ENCODE measurements at places on chromosomes 6 and 20.

GRCh38 chr6:132520953-132521352 lies 8.0 kb upstream of the STX7 start:
- no peak for DNase-seq

DNA sequence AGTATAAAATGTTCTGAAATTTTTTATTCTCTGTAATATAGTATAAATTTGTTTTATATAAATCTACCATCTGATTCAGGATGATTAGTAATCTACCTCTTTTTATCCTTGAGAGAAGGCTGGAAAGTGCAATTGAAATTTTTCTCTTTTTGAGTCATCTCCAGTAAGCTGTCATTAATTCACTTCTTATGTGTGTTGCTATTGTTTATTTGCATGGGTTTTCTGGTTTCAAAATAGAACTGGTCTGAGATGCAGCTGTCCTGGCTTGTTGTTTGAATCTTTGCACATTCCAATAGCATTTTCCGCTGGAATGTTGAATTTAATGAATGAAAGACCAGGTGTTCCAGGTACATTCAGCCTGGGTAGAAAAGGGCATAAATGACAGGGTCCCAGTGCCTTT lies 24.3 kb upstream of the TAB2 start:
- no peak for DNase-seq

GRCh38 chr6:160667639-160668481 lies 3.8 kb upstream of the LPA start:
- no peak for DNase-seq

GRCh38 chr20:8633366-8633765 lies 435.5 kb upstream of the PLCB4 start:
- no peak for DNase-seq

GRCh38 chr20:23314699-23315098 lies 35.9 kb upstream of the NXT1 start:
- no peak for DNase-seq

- DNase-seq, result no peak
Observed at GRCh38 chr6:28724395-28724794, 198.7 kb downstream of the GPX5 start.

GRCh38 chr20:16390991-16391390 lies 182.3 kb downstream of the KIF16B start:
- DNase-seq, result no peak

DNA sequence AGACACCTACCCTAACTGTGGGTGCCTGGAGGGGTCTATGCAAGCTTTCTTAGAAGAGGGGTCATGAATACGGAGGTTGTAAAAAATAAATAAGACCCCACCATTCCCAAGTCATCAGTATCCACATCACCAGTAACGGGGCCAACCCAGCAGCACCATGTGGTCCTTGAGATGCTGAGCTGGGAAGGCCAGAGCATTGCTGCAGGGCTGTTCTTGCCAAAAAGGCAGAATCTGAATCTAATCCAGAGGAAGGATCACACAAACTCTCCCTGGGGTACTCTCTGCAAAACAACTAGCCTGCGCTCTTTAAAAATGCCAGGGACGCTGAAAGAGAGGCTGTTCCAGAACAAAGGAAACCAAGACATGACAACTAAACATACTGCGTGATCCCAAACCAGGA lies 43.2 kb downstream of the SSR1 start:
- no peak for DNase-seq

- no peak for DNase-seq
Observed at GRCh38 chr6:164087211-164087610, 672.7 kb downstream of the QKI start.

DNA sequence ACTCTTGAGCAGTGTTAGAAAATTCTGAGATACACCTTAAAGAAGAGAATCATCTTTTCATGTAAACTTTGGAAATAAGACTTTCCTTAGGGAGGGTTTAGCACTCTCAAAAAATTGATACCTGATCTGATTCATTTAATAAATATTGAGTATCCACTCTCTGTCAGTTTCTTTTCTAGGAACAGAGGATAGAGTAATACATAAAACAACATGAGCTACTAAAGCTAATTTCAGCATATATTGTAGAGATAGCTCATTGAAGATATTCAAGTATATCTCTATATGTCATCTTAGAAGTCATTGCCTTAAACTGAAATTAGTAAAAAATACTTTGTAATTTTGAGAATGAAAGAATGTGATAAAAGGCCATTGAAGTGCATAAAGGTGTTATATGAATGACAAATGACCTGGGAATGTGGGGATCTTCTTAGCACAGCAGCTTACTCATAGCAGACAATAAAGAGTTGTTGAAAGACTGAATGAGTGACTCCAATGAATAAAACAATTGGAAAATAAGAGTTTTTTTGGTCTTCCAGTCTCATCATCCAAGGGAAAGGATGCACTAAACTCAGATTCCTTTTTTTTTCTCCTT lies 29.2 kb downstream of the RHAG start:
- no peak for DNase-seq

DNA sequence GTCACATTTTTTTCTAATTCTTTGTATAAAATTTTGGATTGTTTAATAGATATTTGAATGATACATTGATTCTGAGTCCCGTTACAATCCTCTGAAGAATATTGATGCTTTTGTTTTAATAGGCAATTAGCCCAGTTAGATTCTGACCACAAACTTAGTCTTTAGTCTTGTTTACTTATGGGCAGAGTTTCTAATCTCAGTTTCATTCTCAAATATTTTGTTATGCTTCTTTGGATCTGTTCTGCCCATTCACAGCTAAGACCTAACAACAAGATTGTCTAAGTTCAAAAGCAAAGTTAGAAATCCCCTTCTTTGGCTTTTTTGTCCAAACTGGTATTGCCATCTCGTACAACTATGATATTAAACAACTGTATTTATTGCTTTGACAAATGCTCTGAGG lies 58.0 kb downstream of the TBXT start:
- no peak for DNase-seq

DNA sequence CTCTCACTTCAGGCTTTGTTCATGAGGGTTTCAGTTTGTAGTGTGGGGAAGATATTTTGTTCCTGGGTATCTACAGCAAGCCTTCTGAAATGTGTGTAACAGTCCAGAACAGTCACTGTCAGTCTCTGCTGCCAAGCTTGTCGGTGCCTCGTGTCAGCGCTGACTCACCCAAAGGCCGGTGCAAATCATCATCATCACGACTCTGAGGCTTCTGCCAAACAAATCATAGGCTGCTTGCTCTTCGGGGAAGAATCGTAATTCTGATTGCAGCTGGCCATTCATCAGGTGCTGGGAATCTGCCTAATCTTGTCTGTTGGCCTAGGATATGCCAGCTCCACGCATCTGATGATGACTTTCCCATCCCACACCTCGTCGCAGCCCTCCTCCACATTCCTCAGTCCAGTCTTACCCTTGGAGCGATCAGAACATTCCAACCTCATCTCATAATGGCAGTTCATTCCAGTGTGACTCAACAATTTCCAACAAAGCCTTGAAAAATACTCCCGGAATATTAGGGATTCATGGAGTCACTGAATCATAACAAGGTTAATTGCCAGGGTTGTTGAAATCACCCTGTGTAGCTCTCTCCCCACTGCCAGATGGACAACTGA lies 40.9 kb downstream of the ALDH8A1 start:
- DNase-seq, result no peak

- DNase-seq, result no peak
Observed at GRCh38 chr6:3848380-3848779, 793 bp upstream of the FAM50B start.

DNA sequence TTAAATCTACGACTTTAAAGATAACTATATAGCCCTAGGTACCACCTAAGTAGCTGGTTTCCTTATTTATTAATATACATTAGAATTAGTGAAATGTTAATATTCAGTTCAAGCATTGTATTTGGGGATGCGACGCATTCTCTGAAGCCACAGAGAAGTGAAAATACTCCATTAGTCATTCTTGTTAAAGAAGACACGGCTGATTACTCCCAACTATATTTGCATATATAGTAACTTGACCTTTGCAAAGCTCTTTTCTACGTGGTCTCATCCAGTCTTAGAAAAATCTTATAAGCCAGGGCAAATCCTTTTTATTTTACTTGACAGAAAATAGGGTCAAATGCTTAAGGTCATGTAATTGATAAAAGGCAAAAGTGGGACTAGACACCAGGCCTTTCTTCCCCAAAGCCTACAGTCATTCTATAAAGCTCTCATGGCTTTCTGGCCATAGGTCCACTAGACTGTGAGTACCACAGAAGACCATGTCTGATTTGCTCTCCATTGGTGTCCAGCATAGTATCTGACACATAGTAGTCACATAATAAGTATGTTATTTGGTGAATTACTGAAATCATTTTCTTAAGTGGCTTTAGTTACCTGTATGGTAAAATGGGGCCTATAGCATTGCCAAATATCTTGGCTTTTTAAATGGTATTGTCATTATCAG lies 11.3 kb downstream of the ZHX3 start:
- DNase-seq, result no peak

Measured in cerebellar nuclear complex (tissue), 1 donor.